ENCODE measurements at places on chromosomes 2 and 18.

DNA sequence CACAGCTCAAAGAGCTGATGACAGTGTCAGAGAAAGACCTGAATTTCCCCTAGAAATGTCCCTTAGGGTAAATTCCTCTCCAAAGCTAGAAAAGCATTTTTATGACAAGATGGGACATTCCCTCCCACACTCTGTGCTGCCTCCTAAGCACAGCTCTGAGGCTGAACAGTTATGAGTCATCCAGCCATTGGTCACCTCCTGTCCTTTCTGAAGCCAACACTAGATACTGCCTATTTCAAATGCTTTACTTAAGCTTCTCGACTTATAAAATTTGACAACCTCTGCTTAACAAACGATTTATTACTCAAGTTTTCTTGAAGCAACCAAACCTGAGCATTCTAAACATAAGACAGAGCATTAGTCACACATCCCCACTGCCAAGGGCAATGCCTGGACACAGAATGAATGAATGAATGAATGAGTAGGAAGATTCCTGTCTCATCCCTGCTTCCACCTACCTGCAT lies 35.4 kb downstream of the B4GALT6 start:
- peak; percentile 80 for DNase-seq

DNA sequence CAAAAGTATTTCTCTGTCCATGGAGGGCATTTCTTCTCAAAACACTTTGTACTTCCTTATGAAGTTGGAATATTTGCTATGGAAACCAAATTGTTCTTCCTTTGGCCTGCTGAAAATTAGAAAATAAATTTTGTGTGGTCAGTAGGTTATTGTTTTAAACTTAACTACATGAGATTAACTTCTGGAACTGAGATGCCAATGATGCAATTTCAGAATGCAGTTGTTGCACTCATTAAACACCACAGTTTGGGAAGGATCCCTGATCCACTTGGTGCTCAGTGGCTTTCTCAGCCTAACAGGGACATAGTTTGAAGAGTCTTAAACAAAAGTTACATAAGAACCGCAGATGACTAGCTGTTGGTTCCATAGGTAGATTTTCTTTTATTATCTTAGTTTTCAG lies 23.3 kb upstream of the IL1R1 start:
- DNase-seq: no peak

DNA sequence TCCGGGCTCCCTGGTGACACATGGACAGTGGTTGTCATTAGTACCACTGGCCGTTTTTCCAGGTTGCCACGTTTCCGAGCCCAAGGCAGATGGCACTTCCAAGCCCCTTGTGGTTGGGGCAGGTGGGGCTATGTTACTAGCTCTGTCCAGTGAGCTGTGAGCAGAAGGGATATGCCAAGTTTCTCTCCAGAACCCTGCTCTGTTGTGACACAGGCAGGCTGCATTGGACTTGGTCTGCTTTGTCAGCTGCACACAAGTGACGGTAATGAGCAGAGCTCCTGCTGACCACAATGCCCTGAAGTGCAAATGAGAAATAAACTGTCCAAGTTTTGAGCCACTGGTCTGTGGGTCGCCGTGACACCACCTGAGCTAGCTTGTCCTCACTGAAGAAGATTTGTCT lies 118.8 kb downstream of the GYPC start:
- no peak for DNase-seq

GRCh38 chr2:68789603-68790002 lies 55.0 kb downstream of the ARHGAP25 start:
- DNase-seq: no peak

GRCh38 chr2:73255007-73255644 lies 21.0 kb downstream of the CCT7 start:
- no peak for DNase-seq

- no peak for DNase-seq
Measured at GRCh38 chr2:120707816-120708215, 27.9 kb upstream of the GLI2 start.

DNA sequence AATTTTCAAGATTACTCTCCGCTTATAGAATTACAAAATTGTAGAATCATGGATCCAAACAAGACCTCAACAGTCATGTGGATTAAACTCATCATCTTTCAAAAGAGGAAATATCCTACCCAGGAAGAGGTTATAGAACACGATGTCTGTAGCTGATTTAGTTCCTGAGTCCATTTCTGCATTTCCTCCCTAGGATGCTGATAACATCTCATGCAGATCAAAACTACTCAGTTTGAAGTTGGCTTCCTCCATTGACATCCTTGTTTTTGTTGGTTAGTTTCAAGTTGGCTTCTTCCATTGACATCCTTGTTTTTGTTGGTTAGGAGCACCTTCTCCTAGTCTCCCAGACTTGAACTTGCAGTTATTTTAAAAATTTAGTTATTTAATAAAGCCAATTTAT lies 147.5 kb downstream of the PARD3B start:
- DNase-seq: no peak

DNA sequence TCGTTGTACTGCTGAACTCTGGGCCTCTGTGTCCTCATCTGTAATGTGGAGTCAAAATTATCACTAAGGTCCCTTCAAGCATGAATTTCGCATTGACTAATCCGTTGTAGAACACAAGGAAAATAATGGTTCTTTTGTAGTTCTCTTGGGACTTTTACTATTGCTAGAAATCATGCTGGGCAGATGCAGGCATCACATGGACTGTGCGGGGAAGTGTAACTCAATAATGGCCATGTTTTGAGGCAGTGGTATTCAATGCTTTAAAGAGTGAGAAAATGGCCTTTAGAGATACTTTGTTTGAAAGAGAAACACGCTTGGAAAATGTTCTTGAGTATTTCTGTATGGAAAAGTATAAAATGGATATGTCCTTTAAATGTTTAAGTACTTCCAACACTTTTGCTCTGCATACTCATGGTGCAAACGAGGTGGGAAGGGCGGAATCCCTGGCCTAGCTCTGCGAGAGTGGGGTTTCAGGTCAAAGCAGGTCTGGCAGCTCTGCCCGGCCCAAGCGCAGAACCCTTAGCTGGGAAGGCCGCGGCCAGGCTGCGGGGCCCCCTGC lies 117.3 kb upstream of the MSTN start:
- DNase-seq: peak; percentile 11

DNA sequence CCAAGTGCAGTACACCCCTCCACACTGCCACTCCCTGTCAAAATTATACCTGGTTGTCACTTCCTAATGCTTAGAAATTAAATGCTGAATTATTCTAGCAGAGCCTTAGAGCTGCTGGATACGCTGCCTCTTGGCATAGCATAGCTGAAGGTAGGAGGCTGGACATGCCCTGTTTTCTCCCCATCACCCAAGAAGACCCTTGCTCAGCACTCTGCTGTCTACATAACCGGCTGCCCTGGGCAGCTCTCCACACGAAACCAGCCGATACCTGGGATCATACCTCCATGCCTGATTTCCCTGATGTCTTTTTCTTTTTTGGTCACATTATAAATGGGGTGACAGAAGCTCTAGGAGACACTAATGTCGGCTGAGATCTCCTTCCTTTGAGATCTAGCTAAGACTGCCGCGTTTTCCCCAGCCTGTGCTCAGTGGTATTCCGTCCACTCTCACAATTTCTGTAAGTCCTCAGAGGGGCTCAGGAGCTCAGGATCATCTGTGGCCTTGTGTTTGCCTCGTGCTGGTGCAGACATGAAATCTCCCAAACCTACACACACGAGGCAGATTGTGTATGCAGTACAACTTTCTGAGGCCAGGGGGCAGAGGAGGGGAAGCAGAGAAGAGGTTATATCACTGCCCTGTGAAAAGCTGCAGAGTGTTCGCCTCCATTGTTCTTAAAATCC lies 13.5 kb upstream of the ZAP70 start:
- peak; percentile 68 for DNase-seq

GRCh38 chr2:19812166-19812565 lies 89.6 kb downstream of the TTC32 start:
- DNase-seq: no peak

- DNase-seq: no peak
Measured at GRCh38 chr2:207319316-207319715, 153.6 kb upstream of the KLF7 start.

DNA sequence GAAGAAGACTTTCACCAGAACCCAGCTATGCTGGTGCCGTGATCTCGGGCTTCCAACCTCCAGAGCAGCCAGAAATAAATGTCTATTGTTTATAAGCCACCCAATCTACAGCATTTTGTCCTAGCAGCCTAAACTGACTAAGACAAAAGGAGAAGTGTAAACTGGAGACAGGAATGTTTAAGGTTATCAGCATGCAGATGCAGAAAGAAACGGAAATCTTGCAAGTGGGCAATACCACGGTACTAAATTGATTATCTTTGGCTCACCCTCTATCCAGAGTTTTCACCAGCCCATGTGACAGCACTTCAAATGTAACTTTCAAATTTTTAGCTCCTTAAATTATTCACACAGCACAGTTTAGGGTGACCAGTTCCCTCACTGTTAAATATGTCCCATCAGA lies 5.7 kb upstream of the CAPN14 start:
- no peak for DNase-seq

- no peak for DNase-seq
Measured at GRCh38 chr2:164899121-164899520, 56.2 kb downstream of the SLC38A11 start.

Measured in RKO (cell line).